ENCODE measurements at places on chromosomes 2 and 18.

GRCh38 chr18:25787276-25787675, 303.1 kb downstream of the SS18 start:
- DNase-seq: no peak

DNA sequence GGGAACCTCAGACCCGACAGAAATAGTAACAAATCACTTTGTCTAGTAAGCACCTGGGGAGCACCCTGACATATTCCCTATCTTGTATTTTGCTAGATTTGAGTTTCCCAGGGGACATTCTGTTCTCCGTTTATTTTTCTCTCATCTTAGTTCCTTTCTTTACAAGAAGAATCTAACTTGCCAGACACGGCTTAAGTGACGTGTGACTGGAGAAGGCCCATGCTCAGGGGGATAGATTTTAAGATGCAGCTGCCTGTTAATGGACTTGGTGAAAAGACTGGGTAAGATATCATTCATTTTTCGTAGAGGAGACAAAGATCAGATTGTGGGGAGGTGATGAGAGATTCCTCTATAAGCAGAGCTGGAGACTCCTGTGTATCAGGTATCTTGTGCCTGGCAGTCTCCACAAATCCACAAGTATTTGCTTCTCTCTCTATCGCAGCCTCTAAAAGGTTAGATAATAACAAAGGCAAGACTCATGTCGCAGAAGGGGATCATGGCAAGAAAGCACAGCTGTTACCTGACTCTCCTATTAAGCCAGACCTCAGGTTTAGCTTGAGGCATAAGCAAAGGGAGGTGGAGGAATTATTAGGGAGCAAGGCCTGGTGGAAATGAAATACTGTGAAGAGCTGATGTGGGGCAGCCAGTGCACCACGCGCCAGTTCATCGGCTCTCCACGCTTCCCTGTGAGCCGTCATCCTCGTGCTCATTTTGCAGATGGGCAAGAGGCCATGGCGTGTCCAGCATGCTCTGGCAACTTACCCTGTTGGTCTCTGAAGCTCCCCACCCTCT, 347.2 kb upstream of the TNP1 start:
- DNase-seq: no peak

DNA sequence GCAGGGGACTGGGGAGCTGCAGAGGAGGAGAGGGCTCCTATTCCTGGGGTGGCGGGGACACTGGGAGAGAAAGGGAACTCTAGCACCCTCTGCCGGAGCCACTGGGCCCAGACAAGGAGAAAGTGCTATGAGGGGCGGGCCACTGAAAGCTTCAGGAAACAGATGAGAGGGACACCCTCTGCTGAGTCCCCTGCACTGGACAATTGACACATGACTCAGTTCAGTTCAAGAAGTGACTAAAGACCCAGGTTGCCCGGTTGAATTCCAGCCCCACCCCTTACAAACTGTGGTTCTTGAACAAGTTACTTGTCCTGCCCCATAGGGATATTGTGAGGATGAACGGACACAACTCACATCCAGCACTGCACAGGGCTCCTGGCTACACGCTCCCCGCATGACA, 5.0 kb downstream of the RUFY4 start:
- DNase-seq: no peak

DNA sequence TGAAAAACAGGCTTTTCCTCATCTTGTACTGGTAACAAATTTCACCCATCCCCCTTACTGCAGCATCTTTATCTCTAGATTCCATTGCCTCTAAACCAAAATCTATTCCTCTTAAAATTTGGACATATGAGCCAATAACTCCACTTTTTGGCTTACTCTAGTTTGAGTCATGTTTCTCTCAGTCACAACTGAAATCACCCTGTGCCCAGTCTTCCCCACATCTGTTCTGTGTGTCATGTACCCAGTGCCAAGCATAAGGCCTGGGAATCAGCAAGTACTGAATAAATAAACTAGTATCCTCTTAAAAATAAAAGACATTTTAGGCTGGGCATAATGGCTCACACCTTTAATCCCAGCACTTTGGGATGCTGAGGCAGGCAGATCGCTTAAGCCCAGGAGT, 20.8 kb upstream of the CHN1 start:
- no peak for DNase-seq

GRCh38 chr18:53566626-53567025, 657.8 kb downstream of the MBD2 start:
- DNase-seq: no peak

DNA sequence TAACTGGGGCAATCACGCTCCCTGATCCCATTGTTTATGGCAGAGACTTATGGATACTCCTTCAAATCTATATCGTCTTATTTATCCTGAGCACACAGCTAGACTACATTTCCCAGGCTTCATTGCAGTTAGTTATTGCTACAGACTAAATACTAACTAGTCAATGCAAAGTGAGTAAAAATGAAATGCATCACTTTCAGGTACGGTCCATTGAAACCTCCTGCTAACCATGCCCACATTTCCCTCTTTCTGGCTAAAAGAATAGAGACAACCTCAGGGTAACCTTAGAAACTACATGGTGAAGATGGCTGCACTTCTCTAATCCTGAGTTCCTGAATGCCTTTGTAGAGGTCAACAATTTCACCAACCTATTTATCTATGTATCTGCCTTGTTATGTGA, 437.4 kb downstream of the EPHA4 start:
- no peak for DNase-seq

DNA sequence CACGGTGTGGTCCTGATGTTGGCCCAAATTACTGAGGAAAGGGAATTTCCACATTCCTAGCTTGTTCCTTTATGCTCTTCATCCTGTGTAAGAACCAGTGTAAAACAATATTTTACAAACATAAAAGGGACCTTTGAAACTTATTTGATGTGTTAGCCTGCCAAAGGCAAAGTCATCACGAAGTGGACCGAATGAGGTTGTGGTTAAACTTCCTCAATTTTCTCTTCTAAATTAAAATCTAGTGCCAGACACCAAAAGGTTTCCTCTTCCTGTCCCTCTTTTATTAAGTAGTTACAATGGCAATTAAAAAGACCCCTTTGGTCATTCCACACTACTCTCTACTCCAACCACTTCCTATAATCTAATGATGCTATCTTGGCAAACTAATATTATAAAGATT, 279.8 kb downstream of the AFF3 start:
- no peak for DNase-seq

GRCh38 chr2:47457268-47457667, 54.3 kb downstream of the MSH2 start:
- DNase-seq: no peak

- DNase-seq: no peak
These were observed 334.7 kb upstream of the CELF4 start for GRCh38 chr18:37900326-37900725.

DNA sequence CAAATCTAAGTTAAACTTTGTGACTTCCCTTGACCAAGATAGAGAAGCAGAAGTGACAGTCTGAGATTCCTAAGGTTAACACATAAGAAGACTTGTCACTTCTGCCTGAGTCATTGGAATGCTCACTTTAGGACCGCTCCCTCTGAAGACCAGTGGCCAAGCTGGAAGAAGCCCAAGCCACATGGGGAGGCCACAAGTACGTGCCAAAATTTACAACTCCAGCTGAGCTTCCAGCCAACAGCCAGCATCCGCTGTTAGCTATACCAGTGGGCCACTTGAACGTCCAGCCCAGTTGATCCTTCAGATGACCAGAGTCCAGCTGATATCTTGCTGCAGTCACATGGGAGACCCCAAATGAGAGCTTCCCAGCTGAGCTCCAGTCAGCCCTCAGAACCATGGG, 18.1 kb upstream of the ANTXR1 start:
- no peak for DNase-seq

DNA sequence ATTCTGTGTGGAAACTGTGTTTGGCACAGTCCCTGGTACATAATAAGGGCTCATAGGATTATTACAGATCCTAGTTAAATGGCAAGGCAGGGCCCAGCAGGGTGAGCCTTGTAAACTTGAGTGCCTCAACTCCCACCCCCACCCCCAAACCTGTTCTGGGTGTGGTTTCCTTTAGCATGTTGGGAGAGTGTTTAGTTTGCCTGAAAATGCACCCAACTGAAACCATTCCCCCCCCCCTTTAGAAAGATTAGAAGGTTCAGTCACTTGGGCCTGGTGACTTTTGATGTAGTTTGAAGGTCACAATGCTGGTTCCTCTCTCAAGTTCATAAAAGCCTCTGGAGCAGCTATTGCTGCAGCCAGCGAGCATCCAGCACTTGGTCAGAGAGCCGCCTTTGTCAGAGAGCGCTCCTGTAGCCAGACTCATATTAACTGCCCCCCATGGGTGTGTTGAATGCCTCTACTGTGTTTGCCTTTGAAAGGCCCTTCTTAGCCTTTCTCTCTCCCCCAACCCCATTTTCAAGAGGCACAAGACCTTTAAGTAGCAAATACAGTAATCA, 113.7 kb downstream of the SPTBN1 start:
- DNase-seq: no peak

GRCh38 chr2:158197940-158198339, 96.3 kb downstream of the UPP2 start:
- no peak for DNase-seq

GRCh38 chr2:196390243-196391148, 219.1 kb upstream of the STK17B start:
- DNase-seq: no peak

DNA sequence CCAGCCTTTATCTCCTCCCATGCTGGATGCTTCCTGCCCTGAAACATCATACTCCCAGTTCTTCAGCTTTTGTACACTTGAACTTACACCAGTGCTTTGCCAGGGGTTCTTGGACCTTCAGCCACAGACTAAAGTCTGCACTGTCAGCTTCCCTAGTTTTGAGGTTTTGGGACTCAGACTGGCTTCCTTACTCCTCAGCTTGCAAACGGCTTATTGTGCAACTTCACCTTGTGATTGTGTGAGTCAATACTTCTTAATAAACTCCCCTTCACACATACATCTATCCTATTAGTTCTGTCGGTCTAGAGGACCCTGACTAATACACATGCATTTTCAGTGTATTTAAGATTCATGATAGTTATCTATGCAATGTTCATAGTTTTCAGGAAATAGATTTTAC, 35.8 kb upstream of the ZNF804A start:
- DNase-seq: no peak

DNA sequence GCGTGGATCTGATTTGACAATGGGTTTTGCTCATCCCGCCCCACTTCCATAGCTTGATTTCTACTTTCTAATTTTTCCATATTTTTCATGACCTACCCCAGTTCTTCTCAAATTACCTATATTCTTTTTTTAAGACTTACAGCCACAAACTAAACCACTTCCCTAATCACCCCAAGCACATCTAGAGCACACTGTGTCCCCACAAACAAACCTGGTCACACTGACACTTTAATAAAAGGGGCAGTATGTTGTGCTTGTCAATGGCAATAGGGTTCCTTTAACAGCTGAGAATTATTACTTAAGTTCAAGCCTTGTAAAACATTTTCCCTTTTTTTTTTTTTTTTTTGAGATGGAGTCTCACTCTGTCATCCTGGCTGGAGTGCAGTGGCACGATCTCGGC, 47.1 kb downstream of the MREG start:
- no peak for DNase-seq

DNA sequence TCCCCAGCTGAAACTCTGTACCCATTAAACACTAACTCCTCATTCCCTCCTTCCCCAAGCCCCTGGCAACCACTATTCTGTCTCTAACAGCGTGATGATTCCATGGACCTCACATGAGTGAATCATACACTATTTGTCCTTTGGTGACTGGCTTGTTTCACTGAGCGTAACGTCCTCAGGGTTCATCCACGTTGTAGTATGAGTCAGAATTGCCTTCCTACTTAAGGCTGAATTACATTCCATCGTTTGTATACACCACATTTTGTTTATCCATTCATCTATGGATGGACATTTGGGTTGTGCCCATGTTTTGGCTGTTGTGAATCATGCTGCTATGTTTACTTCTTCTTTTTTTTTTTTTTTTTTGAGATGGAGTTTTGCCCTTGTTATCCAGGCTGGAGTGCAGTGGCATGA, 19.6 kb upstream of the CABLES1 start:
- DNase-seq: no peak

- DNase-seq: no peak
These were observed 7.0 kb upstream of the STRN start for GRCh38 chr2:36973320-36973719.

DNA sequence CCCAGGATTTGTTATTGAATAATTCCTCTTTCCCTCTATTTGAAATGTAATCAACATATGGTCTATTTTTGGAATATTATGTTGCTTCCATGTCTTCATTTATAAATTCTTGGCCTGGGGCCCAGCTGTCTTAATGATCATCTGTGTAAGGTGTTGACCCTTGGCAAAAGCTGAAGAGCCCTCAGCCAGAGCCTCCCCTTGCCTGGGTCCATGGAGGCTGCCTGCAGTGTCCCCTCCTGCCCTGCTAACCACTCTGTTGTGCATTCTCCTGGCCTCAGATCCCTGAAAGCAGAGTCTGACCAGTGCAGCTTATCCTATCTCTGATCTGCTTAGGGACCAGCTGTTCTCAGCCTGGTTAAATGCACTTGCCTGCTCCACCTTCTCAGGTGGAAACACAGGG, 226.1 kb upstream of the APCDD1 start:
- no peak for DNase-seq

GRCh38 chr2:54228945-54229344, 27.1 kb downstream of the TSPYL6 start:
- DNase-seq: no peak

DNA sequence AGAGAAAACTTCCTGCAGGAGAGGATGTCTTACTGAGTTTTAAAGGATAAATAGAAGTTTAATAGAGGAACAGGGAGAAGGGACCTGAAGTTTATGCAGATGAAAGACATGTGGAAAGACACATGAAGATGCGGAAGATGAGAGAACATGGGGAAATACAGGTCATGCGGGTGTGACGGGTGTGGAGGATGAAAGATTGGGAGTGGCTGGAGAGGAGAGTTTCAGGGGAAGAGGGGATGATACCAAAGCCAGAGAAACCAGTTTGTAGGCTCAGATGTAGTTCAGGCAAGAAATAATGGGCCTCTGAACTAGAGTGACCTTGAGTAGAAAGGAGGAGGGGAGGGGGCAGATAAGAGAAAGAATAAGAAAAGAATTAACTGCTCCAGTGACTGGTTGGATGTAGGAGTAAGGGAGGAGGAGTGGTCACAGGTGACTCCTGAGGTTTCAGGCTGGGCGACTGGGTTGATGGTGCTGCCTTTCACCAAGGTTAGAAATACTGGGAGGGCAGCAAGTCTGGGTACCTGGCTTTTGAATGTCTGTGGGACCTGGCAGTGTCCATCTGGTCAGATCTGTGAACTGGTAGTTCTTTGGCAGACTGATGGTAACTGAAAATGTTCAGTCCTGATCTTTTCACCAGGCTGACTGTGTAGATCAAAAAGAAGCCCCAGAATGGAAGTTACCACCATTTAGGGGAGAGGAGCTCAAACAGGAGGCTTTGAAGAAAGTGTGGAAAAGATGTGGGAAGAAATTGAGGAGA, 69.4 kb downstream of the TET3 start:
- no peak for DNase-seq

Data from activated CD8-positive, alpha-beta memory T cell treated with anti-CD3 and anti-CD28 coated beads for 24 hours (primary cell).